ENCODE measurements at places on chromosomes 2 and 18.

DNA sequence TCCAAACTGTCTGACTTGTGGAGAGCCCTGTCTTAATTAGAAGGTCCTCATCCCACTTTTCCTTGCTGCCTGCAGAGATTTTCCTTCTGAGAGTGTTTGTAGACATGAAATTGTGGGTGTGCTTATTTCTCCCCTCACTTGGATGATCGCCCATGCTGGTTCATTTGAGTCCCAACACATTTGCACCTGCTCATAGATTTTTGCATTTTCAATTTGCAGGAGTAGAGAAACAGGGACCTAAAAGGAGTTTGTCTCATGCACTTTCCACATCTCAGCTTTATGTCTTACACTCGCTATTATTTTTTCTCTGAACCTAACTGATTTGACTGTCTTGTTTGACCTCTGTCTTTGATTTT lies 33.2 kb upstream of the FHL2 start:
- no peak for DNase-seq

- no peak for DNase-seq
Observed at GRCh38 chr2:159706385-159706980, 5.8 kb upstream of the MARCHF7 start.

DNA sequence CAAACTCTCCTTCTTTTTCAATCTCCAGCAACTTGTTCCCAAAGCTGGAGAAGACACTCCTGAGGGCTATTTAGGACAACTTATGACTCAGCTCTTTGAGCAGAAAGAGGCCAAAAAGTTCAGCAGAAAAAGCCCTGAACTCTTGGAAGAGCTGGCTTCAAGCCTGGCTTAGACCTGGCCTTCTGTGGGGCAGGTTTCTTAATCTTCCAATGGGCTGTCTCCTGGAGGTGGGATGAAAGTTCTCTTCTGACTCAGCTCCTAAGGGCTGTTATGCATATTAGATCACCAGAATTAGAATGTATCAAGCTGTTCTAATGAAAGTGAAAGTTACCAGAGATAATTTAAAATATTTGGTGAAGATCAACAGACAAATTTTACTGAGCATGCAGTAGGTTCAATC lies 129.4 kb downstream of the RAD51AP2 start:
- DNase-seq, result no peak

DNA sequence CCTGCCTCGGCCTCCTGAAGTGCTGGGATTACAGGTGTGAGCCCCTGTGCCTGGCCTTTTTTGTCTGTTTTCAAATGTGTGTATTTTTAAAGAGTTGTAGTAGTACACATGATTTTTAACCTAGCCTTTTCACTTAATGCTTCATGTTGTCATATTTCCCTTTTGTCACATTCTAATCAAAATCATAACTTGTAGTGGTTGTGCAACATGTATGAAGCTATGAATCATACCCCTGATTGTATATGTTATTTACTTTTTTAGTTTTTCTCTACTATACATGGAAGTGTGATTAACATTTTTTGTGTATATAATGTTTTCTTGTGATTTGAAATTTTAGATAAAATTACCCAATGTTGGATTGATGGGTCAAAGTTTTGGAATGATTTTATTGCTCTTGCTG lies 8.5 kb downstream of the GEN1 start:
- no peak for DNase-seq

DNA sequence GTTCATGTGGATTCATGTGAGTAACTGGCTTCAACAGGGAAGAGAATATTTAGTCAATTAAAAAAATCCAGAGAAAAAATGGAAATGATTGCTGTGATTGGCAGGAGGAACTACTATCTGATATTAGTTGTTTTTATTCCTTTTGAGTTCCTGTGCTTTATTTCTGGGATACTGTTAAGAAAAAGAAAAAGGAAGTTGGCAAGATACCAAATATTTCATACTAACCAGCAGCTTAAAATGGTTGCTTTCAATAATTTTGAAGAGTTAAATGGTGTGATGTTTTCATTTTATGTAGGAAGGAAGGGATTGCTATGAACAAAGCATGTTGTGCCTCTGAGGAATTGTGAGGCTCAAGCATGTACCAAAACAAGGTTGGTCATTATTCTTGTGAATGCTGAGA lies 8.1 kb upstream of the MTX2 start:
- no peak for DNase-seq

DNA sequence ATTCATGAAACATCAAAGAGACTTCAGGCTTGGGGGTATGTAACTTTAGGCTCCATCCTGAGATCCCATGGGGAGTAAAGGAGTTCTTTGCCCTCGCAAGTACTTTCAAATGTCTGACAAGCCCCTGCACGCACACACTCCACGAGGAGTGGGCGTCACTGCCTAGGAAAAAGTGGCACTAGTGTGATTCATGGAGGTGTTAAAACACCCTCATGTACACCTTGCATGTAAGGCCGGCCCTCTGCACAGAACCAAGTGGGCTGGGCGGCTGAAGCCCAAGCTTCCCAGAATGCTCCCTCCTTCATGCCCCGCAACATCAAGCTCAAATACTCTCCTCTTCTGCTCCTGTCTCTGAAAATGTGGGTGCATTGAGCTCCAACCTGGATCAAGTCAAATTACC lies 7.8 kb downstream of the HS1BP3 start:
- no peak for DNase-seq

GRCh38 chr2:48190230-48190629 lies 283.9 kb upstream of the FBXO11 start:
- DNase-seq, result no peak

- no peak for DNase-seq
Observed at GRCh38 chr18:35089891-35090550, 48.8 kb downstream of the MAPRE2 start.

GRCh38 chr2:212402316-212402715 lies 136.3 kb downstream of the ERBB4 start:
- no peak for DNase-seq

DNA sequence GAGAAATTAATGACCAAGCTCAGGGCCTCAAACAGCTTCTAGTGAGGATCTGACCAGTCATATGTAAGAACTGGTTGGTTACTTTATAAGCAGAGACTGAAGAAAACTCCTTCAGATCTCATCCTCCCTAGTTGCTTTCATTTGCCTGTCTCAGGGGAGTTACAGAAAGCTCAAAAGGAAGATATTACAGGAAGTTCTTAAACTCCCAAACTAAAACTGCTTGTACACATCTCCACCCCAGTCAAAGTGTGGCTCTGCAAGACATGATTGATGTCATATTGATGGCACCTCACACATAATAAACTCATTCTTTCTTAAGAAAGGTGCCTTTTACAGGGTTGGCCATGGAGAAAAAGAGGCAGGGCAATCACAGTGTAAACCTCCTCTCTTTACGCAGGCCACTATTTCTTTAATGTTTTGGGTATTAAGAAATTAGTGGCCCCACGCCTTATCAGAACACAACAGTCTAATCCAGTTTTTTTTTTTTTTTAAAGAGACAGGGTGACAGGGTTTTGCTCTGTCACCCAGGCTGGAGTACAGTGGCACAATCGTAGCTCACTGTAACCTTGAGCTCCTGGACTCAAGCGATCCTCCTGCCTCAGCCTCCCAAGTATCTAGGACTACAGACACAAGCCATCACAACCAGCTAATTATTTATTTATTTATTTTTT lies 62.6 kb upstream of the STK17B start:
- DNase-seq, result no peak

DNA sequence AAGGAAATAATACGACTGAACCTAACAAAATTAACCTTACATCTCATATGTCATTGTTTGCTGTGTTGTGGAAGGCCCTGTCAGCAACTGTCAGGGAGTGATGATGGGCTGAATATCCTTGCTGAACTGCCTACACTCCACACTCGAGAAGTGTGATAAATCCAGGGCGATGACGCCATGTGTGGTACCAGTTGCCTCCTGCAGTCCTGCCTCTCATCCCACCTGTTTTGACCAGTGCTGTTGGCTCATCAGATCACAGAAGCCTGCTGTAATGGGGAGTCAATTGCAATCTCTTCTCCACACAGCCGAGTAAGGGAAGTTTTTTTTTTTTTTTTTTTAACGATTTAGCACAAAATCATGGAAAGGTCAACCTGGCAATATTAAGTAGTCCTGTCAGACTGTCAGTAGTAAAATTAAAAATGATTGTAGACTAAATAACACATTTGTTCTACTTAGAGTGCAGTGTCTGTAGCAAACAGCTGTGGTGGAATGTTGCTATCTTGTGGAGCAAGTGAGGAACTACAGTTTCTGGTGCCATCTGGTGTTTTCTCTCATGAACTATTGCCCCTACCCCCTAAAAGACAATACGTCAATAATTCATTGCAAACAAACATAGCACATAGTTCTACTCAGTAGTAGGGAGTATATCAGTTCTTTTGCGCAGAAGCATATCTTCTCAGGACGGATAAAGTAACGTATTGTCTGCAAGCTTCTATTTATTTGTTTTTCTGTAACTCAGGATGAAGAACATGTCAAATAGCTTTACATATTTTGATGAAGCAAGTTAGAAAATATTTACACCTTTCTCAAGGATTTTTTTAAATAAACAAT lies 347.6 kb downstream of the CTNNA2 start:
- DNase-seq, result peak; percentile 20

GRCh38 chr2:63698786-63699548 lies 110.2 kb downstream of the MDH1 start:
- peak; percentile 58 for DNase-seq

DNA sequence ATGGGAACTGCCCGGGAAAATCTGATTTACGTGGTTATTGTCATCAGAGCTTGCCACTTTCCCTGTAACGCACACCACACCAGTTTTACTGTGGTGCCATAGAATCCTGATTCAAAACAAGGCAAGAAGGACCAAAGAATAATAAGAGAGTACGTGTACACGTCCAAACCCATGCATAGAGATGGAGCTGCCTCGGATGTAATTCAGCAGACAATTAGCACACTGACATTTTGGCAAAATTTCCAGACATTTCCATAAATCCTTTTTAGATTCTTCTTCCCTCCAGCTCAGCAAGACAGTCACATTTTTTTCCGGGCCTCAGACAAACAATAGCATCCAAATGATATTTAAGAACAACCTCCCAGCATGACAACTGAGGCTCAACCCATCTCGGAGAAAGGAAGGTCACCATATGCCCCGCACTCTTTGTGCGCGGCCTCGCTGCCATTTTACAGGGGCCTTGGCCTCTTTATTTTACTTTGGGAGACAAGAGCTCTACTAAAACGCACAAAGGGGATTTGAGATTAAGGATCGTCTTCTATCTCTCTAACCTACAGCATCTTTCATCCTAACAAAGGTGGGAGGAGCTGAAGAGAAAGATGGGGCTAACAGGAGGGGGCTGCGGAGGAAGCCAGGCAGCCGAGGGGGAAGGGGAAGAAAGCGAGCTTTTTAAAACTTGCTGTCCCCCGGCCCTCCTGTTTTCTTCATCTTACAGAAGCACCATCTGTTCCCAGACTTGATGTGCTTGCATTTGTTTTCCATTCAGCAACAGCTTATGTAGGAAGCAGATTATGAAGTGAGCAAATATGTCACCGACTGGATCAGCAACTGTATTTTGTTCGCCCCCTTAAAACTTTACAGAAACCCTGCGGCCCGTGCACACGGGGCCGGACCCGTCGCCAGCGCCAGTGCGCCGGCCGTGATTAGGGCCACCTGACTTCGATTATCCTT lies 61.0 kb downstream of the CDCA7 start:
- no peak for DNase-seq

GRCh38 chr2:239826786-239827522 lies 198.2 kb downstream of the NDUFA10 start:
- DNase-seq, result no peak

DNA sequence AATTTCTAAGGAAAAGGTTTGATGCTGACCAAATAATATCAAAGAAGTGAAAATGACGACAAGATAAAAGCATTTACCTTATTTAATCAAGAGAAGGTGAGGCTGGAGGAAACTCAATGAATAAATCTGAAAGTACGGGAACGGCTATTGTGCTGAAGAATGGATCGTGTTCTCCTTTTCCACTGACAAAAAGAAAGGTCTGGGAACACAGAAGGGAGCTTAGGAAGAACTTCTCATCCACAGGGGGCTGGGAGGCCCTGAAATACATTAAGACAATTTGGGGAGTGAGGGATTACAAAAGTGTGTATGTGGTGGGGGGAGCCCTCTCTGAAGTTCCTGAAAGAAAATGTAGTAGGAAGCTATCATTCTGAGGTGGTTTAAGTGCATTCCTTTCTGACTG lies 582.3 kb downstream of the SLC4A3 start:
- no peak for DNase-seq

GRCh38 chr2:47429795-47430194 lies 26.8 kb downstream of the MSH2 start:
- DNase-seq, result no peak

GRCh38 chr18:42028247-42028832 lies 73.3 kb downstream of the PIK3C3 start:
- DNase-seq, result peak; percentile 29

GRCh38 chr2:185188656-185189055 lies 549.9 kb upstream of the FSIP2 start:
- no peak for DNase-seq

DNA sequence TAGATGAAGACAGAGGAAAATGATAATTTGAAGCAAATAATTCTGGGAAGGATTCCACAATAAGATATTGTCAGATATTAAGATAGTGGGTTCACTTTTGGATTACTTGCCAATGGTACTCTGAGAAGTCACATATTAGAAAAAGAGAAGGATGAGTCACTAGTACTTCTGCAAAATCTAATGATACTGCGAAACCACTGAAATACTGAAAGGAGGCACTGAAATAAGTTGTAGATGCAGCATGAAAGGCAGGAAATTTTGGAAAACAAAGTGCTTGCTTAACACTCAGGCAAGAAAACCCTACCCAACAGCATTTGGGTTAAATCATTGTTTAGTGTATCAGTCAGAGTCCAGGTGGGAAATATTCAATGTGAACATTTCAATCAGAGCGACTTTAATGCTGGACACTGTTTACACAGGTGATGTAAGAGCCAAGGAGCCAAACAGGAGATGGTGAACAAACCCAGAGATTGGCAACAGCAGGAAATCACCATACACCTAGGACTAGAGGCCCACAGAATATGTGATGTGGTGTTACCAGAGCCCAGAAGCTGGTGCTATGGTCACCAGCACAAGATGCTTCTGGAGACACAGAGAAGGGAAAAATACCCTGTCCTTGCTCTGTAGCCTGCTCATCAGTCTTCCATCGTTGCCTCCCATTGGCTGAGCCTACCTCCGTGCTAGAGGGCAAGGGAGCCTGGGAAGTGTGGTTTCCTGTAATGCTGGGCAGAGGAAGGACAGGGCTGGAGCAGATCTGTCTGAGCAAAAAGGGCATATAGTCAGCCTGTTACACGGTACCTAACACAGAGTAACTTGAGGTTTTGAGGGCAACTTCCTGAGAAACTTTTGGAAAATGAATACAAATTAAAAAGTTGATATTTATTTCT lies 204.7 kb upstream of the ITGA4 start:
- DNase-seq, result peak; percentile 17

DNA sequence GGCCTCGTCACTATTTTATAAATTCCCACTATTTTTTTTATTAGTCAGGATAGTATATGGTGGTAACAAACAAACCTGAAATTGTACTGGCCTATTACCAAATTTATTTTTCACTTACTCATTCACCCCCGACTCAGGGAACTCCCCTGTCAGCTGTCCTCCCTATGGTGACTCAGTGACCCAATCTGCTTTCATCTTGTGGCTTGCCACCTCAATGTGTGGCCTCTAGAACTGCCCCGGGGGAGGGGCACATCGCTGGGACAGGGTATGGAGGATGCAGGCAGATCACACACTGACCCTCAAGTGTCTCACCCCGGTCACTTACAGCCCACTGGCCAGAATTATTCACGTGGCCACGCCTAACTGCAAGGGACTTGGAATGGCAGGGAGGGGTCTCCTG lies 71.6 kb downstream of the ACTR2 start:
- DNase-seq, result no peak

- no peak for DNase-seq
Observed at GRCh38 chr2:233519787-233520611, 46.6 kb downstream of the USP40 start.

GRCh38 chr2:26511466-26511865 lies 33.5 kb upstream of the OTOF start:
- no peak for DNase-seq

GRCh38 chr2:172380436-172381274 lies 46.7 kb upstream of the ITGA6 start:
- DNase-seq, result no peak

All from NCI-H510A treated with DMSO at 0.1 percent for 48 hours (cell line).